Activated CD4-positive, alpha-beta T cell treated with anti-CD3 and anti-CD28 coated beads, Interleukin-2, amount 50 U/mL, for 16 hours (primary cell): ENCODE measurements at places on chromosomes 13 and 19.

- no peak for DNase-seq
Measured at GRCh38 chr13:39781381-39781780, 125.9 kb downstream of the COG6 start.

DNA sequence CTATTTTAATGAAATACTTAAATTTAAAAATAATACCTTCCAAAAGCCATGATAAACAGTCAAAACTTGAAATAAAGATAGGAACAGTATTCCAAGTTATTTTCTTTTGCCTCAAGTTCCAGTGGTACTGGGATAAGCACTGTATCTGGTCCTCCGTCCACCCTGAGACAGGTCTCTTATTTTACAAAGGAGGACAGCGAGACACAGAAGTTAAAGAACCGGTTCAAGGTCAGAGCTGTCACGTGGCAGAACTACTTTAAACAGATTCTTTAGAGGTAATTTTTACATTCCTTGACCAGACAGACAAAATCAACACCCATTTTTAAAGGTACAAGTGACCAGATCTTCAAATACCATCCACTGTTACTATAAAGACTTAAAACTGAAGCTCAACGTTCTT is 10.4 kb upstream of the DOCK9 start:
- no peak for DNase-seq

DNA sequence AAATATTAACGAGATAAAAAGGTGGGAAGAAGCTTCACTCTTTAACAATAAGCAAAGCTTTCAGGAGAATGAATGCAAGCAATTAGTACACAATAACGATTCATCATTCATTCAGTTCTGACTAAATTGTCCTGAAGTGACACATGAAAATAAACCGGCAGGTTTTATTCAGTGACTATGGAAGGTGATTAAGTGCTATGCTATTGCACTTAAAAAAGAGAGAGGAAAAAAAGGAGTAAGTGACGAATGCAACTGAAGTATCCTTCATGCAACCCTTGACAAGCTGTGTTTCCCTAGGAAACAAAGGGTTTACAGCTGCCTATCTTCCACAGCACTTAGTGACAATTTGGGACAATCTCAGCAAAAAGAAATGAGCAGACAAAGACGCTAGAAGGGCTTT is 1.4 kb downstream of the LIG4 start:
- DNase-seq, result no peak

DNA sequence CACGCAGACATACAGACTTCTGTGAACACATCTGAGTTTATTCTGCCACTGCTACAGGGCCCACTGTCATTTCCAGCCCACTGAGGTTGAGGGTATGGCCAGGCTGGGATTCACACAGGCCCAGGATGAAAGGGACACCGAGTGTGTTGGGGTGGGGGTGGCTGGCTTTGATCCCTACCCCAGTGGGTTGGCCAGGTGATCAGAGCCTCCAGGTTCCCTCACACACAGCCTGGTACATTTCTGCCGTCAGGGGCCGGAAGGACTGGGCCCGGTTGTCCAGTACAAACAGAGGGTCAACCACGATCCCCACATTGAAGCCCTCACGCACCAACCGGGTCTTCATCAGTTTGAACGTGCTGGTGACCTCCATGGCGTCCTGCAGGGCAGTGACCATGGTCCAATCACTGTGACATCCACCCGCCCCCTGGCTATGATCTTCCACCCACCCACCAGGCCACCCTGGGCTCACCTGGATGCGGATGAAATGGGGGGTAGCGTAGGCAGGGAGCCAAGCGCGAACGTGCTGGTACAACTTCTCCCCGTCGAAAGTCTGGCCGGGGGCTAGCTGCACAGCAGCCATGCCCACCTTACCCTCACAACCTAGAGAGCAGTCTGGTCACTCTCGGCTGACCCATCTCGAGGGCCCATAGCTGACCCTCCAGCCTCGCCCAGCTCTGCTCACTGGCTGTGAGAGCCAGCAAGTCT is 13.3 kb downstream of the SLC27A5 start:
- no peak for DNase-seq

- DNase-seq, result no peak
Measured at GRCh38 chr13:109657395-109657794, 129.0 kb downstream of the IRS2 start.

GRCh38 chr13:33274264-33274663 is 11.3 kb downstream of the STARD13 start:
- DNase-seq, result no peak

- DNase-seq, result no peak
Measured at GRCh38 chr13:94646904-94647303, 45.2 kb downstream of the GPR180 start.

DNA sequence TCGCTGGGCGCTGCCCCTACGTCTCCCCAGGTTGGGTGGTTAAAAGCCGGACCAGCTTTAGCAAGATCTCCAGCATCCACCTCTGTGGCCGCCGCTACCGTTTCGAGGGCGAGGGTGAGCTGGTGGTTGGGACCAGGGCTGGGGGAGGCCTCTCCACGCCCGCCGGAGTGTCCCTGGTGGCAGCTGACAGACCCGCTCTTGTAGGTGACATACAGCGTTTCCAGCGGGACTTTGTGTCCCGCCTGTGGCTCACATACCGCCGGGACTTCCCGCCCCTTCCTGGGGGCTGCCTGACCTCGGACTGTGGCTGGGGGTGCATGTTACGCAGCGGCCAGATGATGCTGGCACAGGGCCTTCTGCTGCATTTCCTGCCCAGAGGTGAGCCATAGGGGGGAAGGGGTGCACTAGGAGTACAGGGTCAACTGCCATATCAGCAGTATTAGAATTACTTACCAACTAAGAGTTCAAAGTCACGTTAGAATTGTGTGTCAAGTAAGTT is 1.1 kb downstream of the ATG4D start:
- no peak for DNase-seq

GRCh38 chr19:42328106-42328505 is 2.7 kb downstream of the MEGF8 start:
- DNase-seq, result no peak

GRCh38 chr13:23934520-23934919 is 37.2 kb upstream of the C1QTNF9B start:
- DNase-seq, result no peak

DNA sequence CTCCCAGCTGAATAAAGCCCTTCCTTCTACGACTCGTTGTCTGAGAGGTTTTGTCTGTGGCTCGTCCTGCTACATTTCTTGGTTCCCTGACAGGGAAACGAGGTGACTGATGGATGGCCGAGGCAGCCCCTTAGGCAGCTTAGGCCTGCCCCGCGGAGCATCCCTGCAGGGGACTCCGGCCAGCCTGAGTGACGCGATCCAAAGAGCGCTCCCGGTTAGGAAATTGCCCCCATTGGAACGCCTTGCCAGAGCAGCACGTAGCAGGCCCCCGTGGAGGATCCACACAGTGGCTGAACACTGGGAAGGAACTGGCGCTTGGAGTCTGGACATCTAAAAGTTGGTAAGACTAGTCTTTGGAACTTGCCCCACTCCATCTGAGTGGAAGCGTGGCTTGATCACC is 296.8 kb upstream of the SGCG start:
- DNase-seq, result no peak

DNA sequence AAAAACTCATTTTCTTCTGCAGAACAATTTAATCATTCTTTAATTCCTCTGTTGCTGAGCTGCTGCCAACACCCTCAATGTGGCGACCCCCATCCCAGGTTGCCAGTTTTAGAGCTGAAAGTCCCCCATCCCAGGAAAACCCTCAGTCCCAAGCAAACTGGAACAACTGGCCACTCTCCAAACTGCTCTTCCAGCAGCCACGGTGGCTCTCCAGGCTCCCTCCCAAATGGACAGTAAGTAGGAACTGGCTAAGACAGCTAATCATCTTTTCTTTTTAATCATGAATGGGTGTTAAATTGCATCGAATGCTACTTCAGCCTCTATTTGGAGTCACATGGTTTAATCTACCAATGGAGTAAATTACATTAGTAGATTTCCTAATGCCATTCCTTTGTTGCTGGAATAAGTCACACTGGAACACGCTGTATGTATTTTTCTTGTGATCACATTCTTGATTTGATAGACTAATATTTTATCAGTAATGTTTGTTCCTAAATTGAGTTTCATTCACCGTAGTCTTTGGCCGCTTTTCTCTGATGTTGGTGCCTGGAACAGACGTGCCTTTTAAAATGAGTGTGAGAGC is 33.7 kb upstream of the VSTM2B start:
- no peak for DNase-seq
